ENCODE measurements at places on chromosomes 2 and 18.
A peak's percentile ranks its signal among the peaks of the same experiment; 100 is the strongest.

- DNase-seq: no peak
Observed at GRCh38 chr2:27838502-27838901, 51.7 kb downstream of the RBKS start.

- peak; percentile 23 for DNase-seq
Observed at GRCh38 chr2:15640261-15640711, 48.6 kb downstream of the DDX1 start.

DNA sequence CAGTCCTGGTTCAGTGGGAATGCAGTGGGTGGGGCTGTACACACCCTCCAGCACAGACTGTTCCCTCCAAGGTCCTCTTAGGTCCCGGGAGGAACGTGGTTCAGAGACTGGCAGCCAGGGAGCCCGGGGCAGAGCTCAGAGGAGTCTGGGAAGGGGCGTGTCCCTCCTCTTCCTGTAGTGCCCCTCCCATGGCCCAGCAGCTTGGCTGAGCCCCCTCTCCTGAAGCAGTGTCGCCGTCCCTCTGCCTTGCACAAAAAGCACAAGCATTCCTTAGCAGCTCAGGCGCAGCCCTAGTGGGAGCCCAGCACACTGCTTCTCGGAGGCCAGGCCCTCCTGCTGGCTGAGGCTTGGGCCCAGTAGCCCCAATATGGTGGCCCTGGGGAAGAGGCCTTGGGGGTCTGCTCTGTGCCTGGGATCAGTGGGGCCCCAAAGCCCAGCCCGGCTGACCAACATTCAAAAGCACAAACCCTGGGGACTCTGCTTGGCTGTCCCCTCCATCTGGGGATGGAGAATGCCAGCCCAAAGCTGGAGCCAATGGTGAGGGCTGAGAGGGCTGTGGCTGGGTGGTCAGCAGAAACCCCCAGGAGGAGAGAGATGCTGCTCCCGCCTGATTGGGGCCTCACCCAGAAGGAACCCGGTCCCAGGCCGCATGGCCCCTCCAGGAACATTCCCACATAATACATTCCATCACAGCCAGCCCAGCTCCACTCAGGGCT is 17.5 kb upstream of the FAHD2A start:
- DNase-seq: no peak

GRCh38 chr2:191995285-191995684 is 148.4 kb upstream of the CAVIN2 start:
- no peak for DNase-seq

GRCh38 chr2:219718066-219718465 is 90.6 kb downstream of the SLC4A3 start:
- DNase-seq: no peak

DNA sequence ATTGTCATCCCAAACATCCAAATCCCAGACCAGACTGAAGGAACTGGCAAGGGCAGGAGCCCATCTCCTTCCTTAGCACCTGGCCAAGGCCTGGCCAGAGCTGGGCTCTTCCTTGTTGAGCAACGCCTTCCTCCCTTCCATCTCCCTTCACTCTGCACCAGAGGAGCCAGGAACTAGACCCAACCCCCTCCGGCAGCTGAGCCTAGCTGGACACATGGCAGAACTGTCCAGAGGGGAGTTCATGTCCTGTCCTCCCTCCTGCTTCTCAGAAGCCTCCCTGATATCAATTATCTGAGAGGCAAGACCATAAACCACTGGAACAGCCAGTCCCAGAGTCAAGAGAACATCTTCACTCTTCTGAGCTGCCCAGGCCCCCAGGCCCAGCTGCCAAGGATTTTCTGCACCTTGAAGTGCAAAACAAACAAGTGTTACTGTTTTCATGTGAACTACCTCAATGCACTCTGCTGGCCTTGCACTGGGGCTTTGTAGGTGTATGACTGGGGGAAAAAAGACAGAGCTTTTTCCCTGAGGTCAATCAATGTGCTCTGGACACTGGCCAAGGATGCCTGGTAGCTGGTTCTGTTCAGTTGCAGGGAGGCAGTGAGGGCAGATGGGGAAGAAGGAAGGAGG is 107.6 kb upstream of the MSH6 start:
- no peak for DNase-seq

- DNase-seq: no peak
Observed at GRCh38 chr2:190446193-190446592, 38.0 kb downstream of the MFSD6 start.

DNA sequence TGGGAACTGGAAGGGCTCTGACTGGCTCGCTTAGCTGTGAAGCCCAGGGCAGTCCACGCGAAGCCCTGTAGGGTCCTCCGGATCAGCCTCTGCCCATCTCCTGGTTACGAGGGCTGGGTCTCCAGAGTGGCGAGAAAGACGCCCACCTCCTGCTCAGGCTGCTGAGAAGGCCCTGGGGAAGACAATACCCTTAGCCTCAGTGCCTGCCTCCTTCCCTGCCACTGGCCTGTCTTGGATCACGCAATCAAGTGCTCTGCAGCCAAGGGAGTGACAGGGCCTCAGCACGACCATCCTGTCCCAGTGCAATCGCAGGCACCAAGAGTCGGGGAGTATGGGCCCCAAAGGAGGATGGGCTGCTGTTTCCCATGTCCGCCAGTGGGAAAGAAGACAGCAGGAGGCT is 165.7 kb upstream of the GLI2 start:
- no peak for DNase-seq

DNA sequence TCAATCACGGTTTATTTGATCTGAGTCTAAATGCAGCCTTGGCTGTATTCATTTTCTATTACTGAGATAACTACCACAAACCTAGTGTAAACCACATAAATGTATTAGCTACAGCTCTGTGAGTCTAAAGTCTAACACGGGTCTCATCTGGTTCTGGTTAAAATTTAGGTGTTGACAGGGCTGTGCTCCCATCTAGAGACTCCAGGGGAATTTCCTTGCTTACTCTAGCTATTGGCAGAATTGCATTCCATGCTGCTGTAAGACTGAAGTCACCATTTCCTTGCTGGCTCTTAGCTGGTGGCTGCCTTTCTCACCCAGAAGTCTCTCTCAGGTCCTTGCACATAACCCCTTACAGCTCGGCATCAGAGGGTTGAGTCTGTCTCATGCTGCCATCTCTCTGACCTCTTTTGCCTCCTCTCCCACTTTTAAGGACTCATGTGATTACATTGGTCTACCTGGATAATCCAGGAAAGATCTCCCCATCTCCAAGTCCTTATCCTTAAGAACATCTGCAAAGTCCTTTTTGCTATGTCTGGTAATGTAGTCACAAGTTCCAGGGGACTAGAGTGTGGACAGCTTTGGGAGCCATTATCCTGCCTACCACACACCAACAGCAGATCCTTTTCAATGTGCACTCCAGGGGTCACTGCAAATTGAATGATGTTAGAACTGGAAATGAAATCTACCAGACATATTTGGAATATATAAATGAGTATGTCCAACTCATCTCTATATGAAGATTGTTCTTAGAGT is 207.0 kb upstream of the AGAP1 start:
- no peak for DNase-seq

GRCh38 chr2:105782123-105782522 is 37.4 kb downstream of the NCK2 start:
- no peak for DNase-seq
